Stimulated activated CD8-positive, alpha-beta memory T cell treated with anti-CD3 and anti-CD28 coated beads, Interleukin-15, amount 100 ng/mL, for 48 hours (primary cell): ENCODE measurements at places on chromosomes 1 and 21.
A peak's percentile ranks its signal among the peaks of the same experiment; 100 is the strongest.

GRCh38 chr1:1250786-1251284, 4.3 kb upstream of the C1QTNF12 start:
- peak; percentile 51 for DNase-seq

GRCh38 chr1:1351511-1352427, 2.6 kb upstream of the DVL1 start:
- no peak for DNase-seq

DNA sequence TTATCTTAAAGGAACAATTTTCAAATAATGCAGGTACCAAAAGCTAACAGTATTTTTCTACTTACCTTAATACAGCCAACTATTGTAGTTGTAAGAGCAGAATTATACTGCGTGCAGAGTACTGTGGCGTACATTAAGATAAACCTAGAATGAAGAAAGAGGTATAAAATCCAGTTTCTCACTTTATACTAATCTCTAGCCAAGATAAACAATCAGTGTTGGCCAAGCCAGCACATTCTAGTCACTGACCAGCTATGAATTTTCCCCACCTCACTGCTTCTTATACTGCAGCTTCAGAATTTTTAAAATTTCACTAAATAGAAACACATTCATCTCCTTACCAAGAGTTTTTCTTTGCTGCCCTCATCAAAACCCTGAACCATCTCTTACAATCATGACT, 33.6 kb downstream of the SLC35D1 start:
- no peak for DNase-seq

- no peak for DNase-seq
Observed at GRCh38 chr1:153292185-153292584, 20.6 kb downstream of the PGLYRP3 start.

DNA sequence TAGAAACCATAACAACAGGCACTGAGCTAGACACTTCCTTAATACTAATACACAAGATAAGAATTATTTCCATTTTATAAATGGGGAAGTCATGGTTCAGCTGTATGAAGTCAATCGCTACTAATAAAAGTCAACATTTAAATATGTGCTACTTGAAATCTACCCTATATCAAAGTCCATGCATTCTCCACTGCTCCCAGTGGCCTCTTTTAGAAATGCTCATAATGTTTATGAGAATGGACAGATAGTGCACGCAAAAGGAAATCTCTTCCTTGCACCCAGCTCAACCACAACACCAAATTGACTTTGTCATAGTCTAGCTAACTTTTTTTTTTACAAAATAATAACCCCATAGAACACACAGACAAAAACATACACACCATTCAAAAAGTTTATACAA, 281.7 kb upstream of the CXADR start:
- DNase-seq = no peak

- DNase-seq = no peak
Observed at GRCh38 chr1:63405987-63406386, 38.6 kb downstream of the ALG6 start.

DNA sequence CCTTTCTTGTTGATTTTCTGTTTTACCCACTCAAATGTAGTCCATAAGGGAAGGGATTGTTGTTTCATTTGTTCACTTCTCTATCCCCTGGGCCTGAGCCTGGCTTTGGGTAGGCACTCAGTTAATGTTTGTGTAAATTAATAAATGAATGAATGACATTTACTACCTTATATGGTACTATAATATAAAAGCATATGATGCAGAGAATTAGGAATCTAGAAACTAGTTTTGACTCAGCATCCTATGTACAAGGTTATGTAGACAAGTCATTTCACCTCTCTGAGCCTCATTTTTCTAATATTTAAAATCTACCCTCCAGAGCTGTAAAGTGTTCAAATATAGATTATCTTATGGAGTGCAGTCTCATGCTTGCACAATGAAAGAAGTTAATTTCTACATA, 68.9 kb upstream of the S1PR1 start:
- no peak for DNase-seq

DNA sequence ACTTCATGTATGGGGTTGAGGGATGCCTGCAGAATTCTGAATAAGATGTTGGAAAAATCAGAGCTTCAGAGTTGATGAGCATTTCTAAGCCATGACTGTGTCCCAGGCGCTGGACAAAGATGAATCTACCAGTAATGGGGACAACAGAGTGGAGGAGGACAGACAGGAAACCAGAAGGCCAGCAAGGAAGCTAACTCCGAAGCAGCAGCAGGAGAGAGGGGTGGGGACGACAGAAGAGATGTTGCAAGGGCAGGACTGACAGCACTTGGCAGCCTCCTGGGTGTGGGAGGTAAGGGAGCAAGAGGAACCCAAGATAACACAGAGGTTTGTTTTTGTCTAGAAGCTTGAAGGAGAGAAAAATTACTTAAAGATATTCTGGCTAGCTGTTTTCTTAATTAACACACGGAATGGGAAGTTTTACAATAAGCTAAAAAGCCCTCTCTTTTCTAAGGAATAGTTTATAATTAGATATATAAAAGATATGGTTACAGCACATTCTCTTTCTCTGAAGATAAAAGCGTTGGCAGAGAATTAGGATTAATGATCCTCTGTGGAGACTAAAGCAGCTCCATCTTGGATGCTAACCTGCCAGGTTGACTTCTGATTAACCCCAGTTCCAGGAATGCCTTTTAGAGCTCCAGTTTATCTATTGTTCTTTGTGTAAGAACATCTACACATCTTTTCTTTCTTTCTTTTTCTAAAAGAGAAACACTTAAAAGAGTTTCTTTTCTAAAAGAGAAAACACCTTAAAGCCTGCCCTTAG, 92.7 kb downstream of the TENT5C start:
- no peak for DNase-seq

DNA sequence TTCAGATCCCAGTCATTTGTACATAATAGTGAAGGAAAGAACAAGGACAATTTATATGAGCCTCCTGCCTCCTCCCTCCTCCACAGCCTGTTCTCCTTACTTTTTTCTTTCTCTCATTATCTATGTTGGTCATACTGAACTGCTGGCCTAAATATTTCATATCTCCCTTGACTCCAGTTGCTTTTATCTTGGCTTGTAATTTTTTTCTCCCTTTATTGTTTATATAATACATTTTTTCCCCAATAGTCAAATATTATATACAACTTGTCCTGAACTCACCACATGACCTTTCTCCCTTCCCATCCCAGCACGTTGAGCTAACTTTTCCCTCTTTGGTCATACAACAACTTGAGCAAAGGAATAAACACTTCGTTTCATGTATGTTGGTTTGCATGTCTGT, 752.1 kb downstream of the LTN1 start:
- no peak for DNase-seq

- no peak for DNase-seq
Observed at GRCh38 chr1:72286401-72286800, 4.1 kb upstream of the NEGR1 start.

- no peak for DNase-seq
Observed at GRCh38 chr1:30008372-30008997, 714.9 kb downstream of the MATN1 start.

DNA sequence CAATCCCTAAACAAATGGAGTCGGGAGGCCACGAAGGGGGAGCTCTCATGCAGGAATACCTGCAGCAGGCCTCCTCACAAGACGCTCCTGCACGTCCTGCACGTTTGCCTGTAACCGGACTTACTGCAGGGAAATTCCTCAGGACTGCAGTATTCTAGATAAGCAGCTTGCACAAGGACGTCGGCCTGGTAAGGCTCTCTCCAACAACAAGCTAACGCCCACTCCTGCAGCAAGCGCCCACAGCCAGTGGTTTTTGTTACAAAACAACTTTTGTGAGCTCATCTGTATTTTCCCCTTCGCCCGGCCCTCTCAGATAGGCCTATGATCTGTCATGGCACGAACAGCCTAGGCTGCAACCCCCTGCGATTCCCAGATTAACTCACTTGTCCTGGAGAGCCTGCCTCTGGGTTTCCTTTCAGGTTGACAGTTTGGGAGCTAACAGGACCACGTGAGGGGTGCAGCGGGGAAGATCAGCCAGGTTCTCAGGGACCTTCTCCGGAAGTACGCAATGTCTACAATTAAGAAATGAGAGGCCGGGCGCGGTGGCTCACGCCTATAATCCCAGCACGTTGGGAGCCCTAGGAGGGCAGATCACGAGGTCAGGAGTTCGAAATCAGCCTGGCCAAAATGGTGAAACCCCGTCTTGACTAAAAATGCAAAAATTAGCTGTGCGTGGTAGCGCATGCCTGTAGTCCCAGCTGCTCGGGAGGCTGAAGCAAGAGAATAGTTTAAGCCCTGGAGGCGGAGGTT, 921 bp upstream of the MIB2 start:
- no peak for DNase-seq

DNA sequence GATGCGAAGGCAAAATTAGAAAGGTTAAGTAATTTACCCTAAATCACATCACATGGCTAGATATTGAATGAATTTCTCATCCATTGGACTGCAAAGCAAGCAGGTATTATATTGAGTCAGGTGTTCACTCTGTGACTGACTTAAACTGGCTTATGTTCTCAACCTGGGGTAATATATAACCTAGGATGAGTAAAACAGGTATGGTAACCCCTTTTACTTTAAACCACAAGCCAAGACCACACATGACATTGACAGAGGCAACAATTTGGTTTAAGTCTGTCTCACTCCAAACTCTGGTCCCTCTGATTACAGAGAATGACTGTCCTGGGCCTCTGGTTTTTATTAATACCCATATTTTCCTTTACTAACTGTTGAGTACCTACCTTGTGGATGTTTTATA, 33.3 kb downstream of the MAEL start:
- DNase-seq = no peak

DNA sequence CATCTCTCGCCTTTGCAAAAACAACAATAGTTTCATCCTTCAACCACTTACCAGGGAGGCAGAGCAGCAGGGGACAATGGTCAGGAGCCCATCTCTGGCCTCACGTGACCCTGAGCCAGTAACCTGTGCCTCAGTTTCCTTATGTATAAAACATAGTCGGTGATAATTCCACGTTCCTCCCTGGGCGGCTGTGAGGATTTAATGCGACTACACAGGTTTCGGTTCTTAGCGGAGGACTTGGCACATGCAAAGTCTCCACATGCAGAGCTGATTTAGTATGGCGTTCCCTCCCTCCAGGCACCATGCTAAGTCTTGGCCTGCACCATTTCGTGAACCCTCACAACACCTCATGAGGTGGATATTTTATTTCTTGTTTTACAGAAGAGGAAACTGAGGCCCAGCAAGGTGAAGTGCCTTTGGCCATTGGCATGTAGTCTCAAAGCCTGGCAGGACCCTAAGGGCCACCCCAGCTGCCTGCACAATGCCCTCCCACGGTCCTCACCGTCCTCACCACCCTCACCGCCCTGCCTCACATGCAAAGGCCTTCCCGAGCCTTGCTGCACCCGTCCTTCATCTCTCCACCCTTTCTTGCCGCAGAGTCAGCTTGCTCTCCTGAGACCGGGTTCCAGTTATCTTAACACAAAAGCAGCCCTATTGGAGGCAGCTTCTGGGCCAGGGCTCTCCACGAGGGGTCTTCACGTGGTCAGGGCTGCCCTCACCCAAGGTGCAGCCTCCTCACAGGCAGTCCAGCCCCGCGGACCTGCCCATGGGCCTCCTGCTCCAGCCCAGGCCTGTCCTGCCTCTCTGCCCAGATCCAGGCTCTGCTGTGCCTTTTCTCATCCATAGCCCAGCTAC, 48.9 kb downstream of the SYF2 start:
- DNase-seq = no peak

- DNase-seq = peak; percentile 17
Observed at GRCh38 chr1:234676103-234676594, 66.2 kb upstream of the IRF2BP2 start.

DNA sequence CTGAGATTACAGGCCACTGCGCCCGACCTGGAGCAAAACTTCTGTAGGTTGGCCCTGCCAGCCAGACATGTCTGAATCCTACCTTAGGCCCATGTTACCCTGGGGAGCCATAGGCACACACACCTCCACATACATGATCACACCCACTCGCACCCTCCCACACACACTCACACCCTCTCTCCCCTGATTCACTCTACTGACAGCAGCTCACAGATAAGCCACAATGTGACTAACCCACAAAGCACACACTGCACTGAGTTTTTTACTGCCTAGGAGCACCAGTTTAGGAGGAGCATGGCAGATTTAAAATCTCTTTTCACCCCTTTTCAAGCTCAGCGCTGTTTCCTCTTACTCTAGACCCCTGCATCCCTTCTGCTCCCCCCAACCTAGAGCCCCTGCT, 41.7 kb downstream of the SLC30A1 start:
- no peak for DNase-seq

DNA sequence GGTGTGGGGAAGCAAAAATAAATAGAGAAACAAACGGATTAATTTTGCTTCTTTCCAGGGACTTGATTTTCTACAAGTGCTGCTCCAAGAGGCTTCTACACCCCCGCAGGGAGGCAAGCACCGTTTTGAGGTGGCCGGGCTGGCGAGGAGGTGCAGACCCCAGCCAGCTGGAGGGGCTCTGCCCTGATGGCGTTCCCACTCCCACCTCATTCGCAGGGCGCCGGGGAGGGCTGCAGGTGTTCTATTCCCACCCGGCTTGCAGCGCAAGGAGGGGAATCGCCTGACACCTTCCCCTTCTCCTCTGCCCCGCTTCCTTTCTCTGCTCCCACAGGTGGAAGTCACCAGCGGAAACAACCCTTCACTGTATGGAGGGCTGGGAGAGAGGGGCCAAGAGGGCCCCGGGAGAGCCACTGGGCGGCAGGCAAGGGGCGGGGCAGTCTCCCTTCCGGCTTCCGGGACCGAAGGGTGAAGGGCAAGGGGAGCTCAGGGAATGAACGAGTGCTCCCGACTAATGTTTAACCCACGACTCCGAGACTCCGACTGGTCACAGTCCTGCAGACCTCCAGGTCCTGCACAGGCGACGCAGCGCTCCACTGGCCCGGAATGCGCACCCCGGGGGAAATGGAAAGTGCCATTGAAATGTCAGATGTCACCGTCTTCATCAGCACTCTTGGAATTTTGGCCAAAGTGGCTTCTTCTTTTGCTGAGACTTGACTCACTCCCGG, 29.1 kb downstream of the TEX35 start:
- DNase-seq = peak; percentile 32

DNA sequence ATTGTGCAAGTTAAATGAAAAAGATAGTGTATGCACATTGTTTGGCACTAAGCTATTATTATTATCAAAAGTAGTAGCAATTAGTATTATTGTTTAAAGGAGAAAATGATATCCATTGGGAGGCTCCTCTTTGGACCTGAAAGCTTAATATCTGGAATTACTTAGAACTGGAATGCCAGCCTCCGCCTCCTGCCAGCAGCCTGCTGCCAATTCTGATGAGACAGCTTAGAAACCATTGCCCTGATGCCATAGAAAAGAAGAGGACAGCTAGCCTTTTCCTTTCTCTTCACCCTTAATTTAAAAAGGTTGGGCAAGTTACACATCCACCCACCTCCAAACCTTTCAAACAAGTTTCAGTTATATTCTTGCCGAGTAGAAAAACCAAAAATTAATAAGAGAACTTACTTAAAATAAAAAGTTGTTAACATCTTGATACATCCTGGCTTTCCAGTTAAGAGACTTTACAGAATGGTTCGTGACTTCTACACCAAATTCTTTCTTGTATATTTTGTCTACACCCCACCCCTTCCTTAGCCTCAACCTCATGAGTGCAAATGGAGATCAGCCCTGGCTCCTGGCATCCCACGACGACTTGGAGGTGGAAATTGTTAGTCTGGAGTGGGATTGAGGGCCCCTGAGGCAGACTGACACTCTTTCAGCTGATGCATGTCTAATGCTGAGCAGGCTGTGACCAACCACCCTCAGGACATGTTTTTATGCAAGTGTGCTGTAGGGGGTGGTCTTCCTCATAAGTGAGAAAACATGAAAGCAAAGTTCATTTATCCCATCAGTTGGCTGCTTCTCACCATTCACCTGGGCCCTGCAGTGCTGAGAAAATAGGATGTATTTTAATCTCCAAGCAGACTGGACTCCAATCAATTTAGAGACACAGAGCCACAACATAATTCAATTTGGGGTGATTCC, 120.6 kb downstream of the KCNJ15 start:
- no peak for DNase-seq
